Breast epithelium (tissue), 4 donors: ENCODE measurements at places on chromosomes 12 and 14. TPM values are rescaled to one million over a fixed set of nuclear protein-coding genes. Genes with fewer than 3 reads are reported as not detected.

GRCh38 chr14:91140672-91141071 is 26.8 kb downstream of the DGLUCY start:
- no peak overlapping the region for H3K4me3 ChIP-seq
- H3K27ac ChIP-seq = no peak overlapping the region
- no peaks in the 10 kb centered on the region for H3K4me1 ChIP-seq
- H3K27me3 ChIP-seq = no peaks in the 10 kb centered on the region
- no peak for DNase-seq

DNA sequence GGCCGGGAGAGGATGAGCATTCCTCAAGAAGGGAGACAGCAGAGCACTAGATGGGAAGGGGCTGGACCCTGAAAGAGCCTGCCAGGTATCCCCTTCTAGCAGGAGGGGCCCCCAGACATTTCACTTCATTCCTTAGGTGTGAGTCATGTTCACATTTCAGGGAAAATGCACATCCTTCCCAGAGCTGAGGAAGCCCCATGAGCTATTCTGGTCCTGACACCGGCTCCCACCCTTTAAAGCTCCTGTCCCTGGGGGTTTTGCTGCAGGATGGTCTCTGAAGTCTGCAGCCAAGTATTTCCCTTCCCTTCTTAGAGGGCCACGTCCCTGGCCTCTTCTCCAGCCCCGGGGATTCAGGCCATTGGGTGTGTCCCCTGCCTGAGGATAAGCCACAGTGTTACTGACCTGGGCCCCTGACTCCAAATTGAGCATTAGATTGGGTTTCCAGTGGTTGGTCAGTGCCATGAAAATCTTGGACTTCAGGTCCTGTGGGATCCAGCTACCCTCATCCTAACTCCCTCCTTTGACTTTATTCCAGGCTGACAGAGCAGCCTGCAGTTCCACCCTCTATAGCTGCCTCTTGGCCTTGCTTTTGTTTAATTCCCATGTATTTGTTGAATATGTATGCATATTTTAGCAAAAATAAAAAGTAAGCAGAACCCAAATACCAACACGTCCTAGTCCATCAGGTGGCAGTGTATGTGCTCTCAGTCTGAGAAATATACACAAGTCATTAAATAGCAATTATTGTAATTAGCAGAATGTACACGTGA is 267.1 kb downstream of the CACNA1C start:
- no peak for DNase-seq
- no peak overlapping the region for H3K4me3 ChIP-seq
- H3K27me3 ChIP-seq = no peaks in the 10 kb centered on the region

- no peak for DNase-seq
- H3K27ac ChIP-seq = no peak overlapping the region
- no peaks in the 10 kb centered on the region for H3K36me3 ChIP-seq
- no peaks in the 10 kb centered on the region for H3K27me3 ChIP-seq
- H3K4me3 ChIP-seq = no peak overlapping the region
Measured at GRCh38 chr14:22449600-22449905, 139.5 kb downstream of the DAD1 start.

- H3K4me1 ChIP-seq = no peaks in the 10 kb centered on the region
- no peak overlapping the region for H3K27ac ChIP-seq
- no peak overlapping the region for H3K4me3 ChIP-seq
- H3K36me3 ChIP-seq = no peaks in the 10 kb centered on the region
- H3K27me3 ChIP-seq = no peaks in the 10 kb centered on the region
Measured at GRCh38 chr12:93273834-93274564, 103.7 kb upstream of the NUDT4 start.

- peaks cover 9% of the 10 kb centered on the region for H3K36me3 ChIP-seq
- no peaks in the 10 kb centered on the region for H3K4me1 ChIP-seq
- no peak overlapping the region for H3K27ac ChIP-seq
- no peak for DNase-seq
- no peaks in the 10 kb centered on the region for H3K27me3 ChIP-seq
Measured at GRCh38 chr14:69464829-69465228, 19.7 kb upstream of the PLEKHD1 start.

- DNase-seq = no peak
- no peak overlapping the region for H3K27ac ChIP-seq
- H3K27me3 ChIP-seq = no peaks in the 10 kb centered on the region
- H3K4me3 ChIP-seq = no peak overlapping the region
- no peaks in the 10 kb centered on the region for H3K4me1 ChIP-seq
- H3K36me3 ChIP-seq = no peaks in the 10 kb centered on the region
Measured at GRCh38 chr12:1104088-1104800, 113.2 kb downstream of the ERC1 start.

The LHX5 gene
- not detected for total RNA-seq

GRCh38 chr12:9642606-9643265 is 26.8 kb upstream of the CLEC2D start:
- DNase-seq = no peak
- H3K27me3 ChIP-seq = no peaks in the 10 kb centered on the region
- H3K36me3 ChIP-seq = no peaks in the 10 kb centered on the region

GRCh38 chr12:75404231-75404630 is 13.3 kb downstream of the GLIPR1L2 start:
- H3K4me1 ChIP-seq = no peaks in the 10 kb centered on the region
- H3K27me3 ChIP-seq = no peaks in the 10 kb centered on the region
- no peak overlapping the region for H3K4me3 ChIP-seq
- no peaks in the 10 kb centered on the region for H3K36me3 ChIP-seq

- H3K4me3 ChIP-seq = no peak overlapping the region
- H3K27me3 ChIP-seq = no peaks in the 10 kb centered on the region
- DNase-seq = no peak
Measured at GRCh38 chr14:70879448-70879847, 27.8 kb upstream of the PCNX1 start.

DNA sequence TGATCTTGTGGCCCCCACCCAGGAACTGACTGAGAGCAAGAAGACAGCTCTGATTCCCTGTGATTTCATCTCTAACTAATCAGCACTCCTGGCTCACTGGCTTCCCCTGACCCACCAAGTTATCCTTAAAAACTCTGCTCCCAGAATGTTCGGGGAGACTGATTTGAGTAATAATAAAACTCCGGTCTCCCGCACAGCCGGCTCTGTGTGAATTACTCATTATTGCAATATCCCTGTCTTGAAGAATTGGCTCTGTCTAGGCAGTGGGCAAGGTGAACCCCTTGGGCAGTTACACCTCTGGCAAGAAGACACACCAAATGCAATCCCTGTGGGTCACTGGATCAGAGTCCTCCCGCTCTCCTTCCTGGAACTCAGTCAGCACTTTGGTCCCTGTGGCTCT is 21.3 kb downstream of the SLC7A7 start:
- no peaks in the 10 kb centered on the region for H3K36me3 ChIP-seq
- no peaks in the 10 kb centered on the region for H3K4me1 ChIP-seq
- no peak overlapping the region for H3K4me3 ChIP-seq
- no peak for DNase-seq

The GYS2 gene
- 0.15 TPM for total RNA-seq

The NOVA1 gene
- 72.0 TPM for total RNA-seq

DNA sequence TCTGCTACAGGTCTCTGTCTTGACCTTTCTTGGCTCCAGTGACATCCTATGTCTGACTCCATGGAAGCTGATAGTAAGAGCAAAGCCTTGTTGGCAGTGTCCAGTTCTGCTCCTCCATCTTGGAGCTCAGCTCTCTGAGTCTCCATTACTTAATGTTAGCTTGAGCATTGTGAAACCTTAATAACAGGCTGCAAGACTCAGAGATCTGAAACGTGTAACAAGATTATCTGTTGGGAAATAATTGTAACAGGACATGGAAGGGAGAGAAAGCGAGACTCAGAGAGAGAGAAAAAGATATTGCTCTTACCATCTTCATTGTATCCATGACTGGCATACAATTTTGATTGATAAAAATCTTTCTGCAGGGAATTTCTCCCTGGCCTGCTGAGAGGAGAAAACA is 1365.7 kb downstream of the AACS start:
- no peak for DNase-seq
- no peaks in the 10 kb centered on the region for H3K27me3 ChIP-seq
- no peaks in the 10 kb centered on the region for H3K36me3 ChIP-seq
- no peaks in the 10 kb centered on the region for H3K4me1 ChIP-seq
- no peak overlapping the region for H3K4me3 ChIP-seq

GRCh38 chr12:25397001-25397400 is 146.3 kb upstream of the KRAS start:
- no peak overlapping the region for H3K27ac ChIP-seq
- no peaks in the 10 kb centered on the region for H3K36me3 ChIP-seq
- H3K4me3 ChIP-seq = no peak overlapping the region
- no peaks in the 10 kb centered on the region for H3K27me3 ChIP-seq
- no peak for DNase-seq
- no peaks in the 10 kb centered on the region for H3K4me1 ChIP-seq

GRCh38 chr14:72613231-72613974 is 280.5 kb downstream of the DPF3 start:
- no peak for DNase-seq
- no peaks in the 10 kb centered on the region for H3K36me3 ChIP-seq
- H3K27me3 ChIP-seq = no peaks in the 10 kb centered on the region
- no peak overlapping the region for H3K4me3 ChIP-seq

- no peak for DNase-seq
- no peak overlapping the region for H3K4me3 ChIP-seq
- H3K4me1 ChIP-seq = no peaks in the 10 kb centered on the region
- H3K27ac ChIP-seq = no peak overlapping the region
Measured at GRCh38 chr12:89960011-89960507, 251.4 kb upstream of the ATP2B1 start.

GRCh38 chr12:125098676-125099408 is 33.6 kb downstream of the AACS start:
- H3K27ac ChIP-seq = no peak overlapping the region
- no peak overlapping the region for H3K4me3 ChIP-seq
- H3K27me3 ChIP-seq = no peaks in the 10 kb centered on the region
- DNase-seq = no peak
- no peaks in the 10 kb centered on the region for H3K36me3 ChIP-seq

The PIK3C2G gene
- total RNA-seq = 35.1 TPM

DNA sequence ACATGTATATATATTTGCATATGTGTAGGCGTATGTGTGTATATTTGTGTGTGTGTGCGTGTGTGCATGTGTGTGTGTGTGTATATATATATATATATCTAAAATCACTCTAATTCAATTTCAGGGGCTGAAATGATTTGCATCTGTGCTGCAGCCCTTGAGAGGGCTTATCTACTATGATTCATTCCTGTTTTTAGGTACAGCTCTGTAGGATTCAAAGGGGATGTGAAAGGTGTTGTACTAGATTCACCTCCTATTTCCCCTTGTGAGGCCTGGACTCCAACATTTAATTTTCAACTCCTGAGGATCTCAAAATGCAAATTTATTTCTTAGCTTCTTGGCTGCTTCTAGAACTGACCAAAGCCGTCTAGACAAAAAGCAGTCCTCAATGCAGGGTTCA is 11.1 kb downstream of the ERP27 start:
- H3K36me3 ChIP-seq = no peaks in the 10 kb centered on the region
- no peak overlapping the region for H3K4me3 ChIP-seq
- DNase-seq = no peak
- peaks cover 6% of the 10 kb centered on the region for H3K4me1 ChIP-seq

DNA sequence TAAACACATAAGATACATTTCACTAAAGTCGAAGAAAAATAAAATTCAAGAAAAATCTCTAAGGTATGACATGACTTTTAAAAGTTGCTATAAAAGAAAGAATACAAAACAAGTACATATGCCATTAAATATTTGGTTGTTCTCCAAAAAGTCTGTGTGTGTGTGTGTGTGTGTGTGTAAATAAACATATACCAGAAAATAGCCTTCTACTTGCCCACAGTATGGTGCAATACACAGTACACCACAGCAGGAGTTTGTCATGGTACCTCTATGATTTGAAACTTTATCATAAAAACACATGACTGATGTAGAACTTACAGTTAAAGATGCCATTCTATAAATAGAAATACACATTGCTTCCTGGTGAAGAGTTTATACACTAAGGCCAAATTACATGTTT is 692.7 kb upstream of the MGAT4C start:
- H3K36me3 ChIP-seq = no peaks in the 10 kb centered on the region
- no peaks in the 10 kb centered on the region for H3K4me1 ChIP-seq
- no peaks in the 10 kb centered on the region for H3K27me3 ChIP-seq
- DNase-seq = no peak

The TBX3 gene
- 78.3 TPM for total RNA-seq

GRCh38 chr14:46352844-46353243 is 298.7 kb downstream of the RPL10L start:
- no peaks in the 10 kb centered on the region for H3K27me3 ChIP-seq
- no peaks in the 10 kb centered on the region for H3K4me1 ChIP-seq
- H3K36me3 ChIP-seq = no peaks in the 10 kb centered on the region

DNA sequence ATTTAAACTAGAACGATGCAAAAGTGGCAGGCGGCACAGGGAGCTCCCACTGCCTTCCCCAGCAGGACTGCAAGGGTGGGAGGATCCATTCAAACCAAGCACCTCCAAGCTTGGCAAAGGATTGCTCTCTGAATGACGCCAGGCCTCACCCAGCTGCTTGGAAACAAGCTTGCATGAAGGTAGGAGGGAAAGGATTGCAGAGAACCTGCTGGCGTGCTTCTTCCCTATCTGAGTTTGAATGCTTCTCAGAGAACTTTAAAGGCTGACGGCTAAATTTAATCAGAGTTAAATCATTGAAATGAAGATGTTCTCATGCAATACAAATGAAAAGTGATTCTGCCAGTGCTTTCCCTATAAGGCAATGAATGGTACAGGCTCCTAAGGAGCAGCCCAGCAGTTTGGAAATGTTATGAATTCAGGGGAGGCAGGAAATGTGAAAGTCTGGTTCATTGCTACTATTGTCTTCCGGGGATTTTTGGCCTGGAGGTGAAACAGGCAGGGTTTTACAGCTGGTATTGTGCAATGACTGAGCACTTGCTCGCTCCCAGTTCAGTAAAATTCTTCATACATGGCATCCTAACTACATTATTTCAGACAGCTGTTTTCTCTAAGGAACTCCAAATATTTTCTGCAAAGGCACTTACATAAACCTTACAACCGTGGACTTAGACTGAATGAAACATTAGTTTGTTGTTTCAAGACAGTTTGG is 31.9 kb upstream of the DUSP6 start:
- peaks cover 23% of the 10 kb centered on the region for H3K4me1 ChIP-seq
- H3K4me3 ChIP-seq = peak overlapping the region; percentile 3
- no peaks in the 10 kb centered on the region for H3K36me3 ChIP-seq
- no peaks in the 10 kb centered on the region for H3K27me3 ChIP-seq
- peak; percentile 54 for DNase-seq
